NCI-H2171 (cell line): ENCODE measurements at places on chromosomes 11 and 22.

DNA sequence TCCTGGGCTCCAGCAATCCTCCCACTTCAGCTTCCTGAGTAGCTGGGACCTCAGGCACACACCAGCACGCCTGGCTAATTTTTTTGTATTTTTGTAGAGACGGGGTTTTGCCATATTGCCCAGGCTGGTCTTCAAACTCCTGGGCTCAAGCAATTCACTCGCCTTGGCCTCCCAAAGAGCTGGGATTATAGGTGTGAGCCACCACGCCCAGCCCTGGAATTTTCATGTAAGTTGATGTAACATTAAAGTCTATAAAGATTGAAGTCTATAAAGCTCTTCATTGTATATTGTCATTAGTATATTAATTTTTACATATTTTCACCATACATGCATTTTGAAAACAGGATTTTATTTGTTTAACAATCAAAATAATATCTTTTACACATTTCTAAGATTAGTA is 12.5 kb upstream of the DDX17 start:
- no peak for DNase-seq

DNA sequence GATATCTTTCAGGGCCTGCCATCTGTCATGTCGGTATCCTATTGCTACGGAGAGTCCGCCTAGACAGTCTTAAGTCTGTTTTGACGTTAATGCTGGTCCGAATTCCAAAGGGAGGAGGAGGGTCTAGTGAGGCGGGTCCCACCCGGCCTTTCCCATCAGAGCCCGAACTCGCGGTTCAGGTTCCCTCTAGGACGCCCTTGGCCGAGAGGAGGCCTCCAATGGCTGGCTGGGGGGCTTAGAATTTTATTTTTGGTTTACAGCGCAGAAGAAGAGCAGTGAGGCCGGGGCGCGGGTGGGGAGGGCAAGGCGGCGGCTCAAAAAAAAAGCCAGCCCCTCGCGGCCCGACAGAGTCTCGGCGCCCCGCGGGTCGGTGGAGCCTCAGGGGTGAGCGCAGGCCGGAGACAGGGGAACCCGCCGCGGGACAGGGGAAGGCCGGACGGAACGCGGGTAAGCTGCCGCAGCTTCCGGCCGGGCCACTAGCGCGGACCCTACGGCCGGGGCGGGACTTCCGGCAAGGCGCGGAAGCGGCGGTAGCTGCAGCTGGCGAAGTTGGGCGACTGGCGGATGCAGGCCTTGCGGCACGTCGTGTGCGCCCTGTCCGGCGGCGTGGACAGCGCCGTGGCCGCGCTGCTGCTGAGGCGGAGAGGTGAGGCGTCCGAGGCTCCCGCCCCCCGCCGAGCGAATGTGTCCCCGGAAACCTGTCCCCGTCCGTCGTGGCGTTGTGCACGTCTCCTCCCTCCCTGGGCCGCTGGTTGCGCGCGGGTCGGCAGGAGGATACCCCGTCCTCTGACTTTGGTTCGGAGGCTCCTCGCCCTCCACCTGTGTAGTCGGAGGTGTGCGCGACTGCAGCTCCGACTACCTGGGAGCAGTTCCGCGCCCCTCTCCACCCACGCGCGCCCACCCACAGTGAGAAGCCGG is at the start of gene TRMU:
Gene TRMU, plus strand, starts transcription at position 514 of the 918 bp plus-strand sequence. Its CDS starts 51 bp downstream, at position 565.
- peak; percentile 84 for DNase-seq

GRCh38 chr11:86124251-86125233 is 55.7 kb upstream of the PICALM start:
- no peak for DNase-seq

DNA sequence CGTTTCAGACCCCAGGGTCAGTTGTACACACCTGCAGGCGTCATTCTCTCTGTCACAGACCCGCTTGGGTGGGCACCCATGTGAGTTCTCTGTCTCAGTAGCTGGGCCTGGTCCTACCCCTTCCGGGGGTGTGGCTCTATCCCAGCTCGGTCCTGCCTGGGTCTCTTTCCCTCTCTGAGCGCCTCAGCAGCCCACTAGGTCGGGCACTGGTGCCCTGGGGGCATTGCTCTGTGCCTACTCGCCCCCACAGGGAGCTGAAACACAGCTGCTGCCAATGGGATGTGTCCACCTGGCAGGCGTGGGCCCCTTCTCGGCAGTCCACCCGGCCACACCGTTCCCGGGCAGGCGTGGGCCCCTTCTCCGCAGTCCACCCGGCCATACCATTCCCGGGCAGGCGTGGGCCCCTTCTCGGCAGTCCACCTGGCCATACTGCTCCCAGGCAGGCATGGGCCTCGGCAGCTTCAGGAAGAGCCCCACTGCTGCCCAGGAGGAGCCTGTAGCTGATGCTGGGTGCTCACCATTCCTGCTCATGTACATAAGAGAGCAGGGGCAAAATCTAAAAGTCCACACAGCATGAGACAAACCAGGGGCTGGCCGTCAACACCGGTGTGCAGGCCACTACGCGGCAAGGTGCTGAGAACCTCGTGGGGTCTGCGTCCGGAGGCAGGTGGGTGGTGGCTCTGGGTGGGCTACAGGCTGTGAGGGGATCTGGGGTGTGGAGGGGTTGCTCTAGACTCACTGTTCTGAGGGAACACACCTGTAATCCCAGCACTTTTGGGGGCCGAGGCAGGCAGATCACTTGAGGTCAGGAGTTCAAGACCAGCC is 12.3 kb downstream of the MLC1 start:
- DNase-seq: no peak

GRCh38 chr11:116276051-116277044 is 496.4 kb downstream of the BUD13 start:
- peak; percentile 60 for DNase-seq

- DNase-seq: peak; percentile 5
Observed at GRCh38 chr11:124762105-124762623, at the start of gene ESAM. Gene ESAM, minus strand, starts transcription at chr11:124762290. Its CDS starts 136 bp downstream, at chr11:124762154.

DNA sequence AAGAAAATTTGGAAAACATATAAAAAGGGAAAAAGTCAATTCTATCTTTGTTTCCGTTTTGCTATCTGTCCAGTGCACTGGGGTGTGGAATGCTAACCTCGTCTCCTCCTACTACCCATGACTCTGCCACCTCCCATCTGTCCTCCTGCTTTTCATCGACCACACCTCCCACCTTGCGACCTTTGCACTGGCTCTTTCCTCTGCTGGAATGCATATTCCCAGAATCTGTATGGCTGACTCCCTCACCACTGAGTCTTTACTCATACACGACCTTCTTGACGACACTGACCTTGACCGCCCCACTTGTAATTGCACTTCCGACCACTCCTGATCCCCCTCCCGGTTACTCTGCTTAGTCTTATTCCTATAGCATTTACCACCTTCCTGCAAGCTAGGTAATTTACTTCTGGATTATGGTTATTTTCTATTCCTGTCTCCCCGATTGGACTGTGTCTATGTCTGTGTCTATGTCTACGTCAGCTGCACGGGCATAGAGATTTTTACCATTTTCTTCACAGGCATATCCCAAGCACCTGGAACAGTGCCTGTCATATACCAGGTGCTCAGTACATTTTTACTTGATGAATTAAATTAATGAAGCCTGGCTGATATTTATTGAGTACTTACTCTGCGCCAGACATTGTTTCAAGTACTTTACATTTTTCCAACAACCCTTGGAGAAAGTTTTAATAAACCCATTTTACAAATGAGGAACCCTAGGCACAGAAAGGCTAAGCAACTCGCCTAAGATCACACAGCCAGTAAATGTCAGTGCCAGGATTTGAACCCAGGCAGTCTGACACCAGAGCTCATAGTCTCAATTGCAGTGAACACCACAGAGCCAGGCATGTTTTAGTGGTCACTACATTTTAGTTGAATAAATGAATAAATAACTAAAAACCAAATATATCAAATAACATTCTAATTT is 89.3 kb upstream of the SLC22A12 start:
- no peak for DNase-seq

DNA sequence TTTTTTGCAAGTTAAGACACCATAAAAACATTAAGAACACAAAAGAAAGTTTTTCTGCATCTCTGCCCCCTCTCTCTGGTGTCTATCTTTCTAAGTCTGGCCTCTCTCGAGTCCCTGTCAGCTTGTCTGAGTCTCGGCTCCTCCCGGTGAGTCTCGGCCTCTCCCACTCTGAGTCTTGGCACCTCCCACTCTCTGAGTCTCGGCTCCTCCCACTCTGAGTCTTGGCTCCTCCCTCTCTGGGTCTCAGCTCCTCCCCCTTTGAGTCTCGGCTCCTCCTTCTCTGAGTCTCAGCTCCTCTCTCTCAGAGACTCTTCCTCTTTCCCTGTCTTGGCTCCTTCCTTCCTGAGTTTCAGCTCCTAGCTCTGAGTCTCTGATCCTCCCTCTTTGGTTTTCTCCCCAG is 72.5 kb upstream of the AMPD3 start:
- no peak for DNase-seq

DNA sequence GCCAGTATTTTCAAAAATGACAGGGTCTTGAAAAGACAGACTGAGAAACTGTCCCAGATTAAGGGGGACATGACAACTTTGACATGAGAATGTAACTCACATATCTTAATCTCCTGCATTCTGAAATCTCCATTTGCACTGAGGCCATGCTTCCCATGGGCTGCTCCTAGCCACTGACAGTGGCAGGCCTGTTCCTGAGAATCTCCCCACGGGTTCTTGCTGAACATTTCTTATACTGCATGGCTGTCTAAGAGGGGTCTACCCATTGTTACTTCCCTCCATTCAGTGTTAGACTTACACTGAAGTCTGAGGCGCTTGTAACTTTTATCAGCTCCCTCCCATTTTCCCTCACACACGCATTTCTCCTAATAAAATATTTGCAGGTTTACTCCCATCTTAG is 1.5 kb downstream of the CEP295 start:
- DNase-seq: no peak

- no peak for DNase-seq
Observed at GRCh38 chr11:64343767-64344559, 4.0 kb downstream of the CCDC88B start.

DNA sequence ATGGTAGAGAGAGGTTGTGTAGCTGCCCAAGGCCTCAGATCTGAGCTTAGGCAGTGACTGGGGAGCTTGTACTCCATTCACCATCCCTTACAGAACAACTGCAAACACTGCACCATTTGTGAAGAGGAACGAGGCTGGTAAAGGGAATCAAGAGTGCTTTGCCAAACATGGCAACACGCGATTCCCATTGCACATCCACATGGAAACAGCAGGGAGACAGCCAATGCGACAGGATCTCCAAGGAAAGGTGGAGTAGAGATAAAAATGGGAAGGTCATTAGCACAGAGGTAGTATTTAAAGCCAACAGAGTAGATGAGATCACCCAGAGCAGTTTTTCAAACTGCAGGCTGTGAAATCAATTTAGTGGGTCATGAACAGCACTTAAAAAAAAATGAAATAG is 42.0 kb downstream of the TCF20 start:
- DNase-seq: no peak

- no peak for DNase-seq
Observed at GRCh38 chr11:5581014-5581413, 337 bp downstream of the OR52B6 start.

- DNase-seq: no peak
Observed at GRCh38 chr11:83511646-83512045, 225.5 kb upstream of the CCDC90B start.

- DNase-seq: no peak
Observed at GRCh38 chr11:46309814-46310259, 32.4 kb downstream of the CREB3L1 start.

- peak; percentile 62 for DNase-seq
Observed at GRCh38 chr11:111422494-111423249, 43.6 kb upstream of the POU2AF1 start.

DNA sequence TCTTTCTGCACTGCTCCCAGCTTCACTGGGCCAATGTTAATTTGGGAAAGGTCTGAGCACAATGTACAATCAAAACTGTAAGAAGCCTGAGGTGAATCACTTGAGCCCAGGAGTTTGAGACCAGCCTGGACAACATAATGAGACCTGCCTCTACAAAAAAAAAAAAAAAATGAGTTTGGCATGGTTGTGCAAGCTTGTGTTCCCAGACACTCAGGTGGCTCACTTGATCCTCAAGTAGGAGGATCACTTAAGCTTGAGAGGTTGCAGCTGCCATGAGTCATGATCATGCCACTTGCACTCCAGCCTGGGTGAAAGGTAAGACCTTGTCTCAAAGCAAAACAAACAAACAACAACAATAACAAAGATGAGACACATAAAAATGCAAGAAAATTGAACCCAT is 38.6 kb upstream of the SC5D start:
- DNase-seq: no peak

- no peak for DNase-seq
Observed at GRCh38 chr11:75272391-75272790, 31.8 kb downstream of the TPBGL start.

GRCh38 chr11:124793466-124794278 is 6.5 kb downstream of the MSANTD2 start:
- DNase-seq: no peak

- no peak for DNase-seq
Observed at GRCh38 chr22:37267135-37267587, 15.1 kb upstream of the CYTH4 start.

DNA sequence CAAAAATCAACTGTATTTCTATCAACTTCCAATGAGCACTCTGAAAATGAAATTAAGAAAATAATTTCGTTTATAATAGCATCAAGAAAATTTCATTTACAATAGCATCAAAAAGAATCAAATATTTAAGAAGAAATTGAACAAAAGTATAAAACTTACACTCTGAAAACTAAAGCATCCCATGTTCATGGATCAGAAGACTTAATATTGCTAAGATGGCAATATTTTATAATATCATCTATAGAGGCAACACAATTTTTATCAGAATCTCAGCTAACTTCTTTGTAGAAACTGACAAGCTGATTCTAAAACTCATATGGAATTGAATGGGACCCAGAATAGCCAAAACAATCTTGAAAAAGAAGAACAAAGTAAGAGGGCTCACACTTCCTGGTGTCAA is 19.9 kb downstream of the NUP160 start:
- DNase-seq: no peak

- DNase-seq: peak; percentile 77
Observed at GRCh38 chr11:97893612-97894011, 1127.1 kb upstream of the CNTN5 start.

- no peak for DNase-seq
Observed at GRCh38 chr11:86335131-86335767, 33.2 kb downstream of the HIKESHI start.

DNA sequence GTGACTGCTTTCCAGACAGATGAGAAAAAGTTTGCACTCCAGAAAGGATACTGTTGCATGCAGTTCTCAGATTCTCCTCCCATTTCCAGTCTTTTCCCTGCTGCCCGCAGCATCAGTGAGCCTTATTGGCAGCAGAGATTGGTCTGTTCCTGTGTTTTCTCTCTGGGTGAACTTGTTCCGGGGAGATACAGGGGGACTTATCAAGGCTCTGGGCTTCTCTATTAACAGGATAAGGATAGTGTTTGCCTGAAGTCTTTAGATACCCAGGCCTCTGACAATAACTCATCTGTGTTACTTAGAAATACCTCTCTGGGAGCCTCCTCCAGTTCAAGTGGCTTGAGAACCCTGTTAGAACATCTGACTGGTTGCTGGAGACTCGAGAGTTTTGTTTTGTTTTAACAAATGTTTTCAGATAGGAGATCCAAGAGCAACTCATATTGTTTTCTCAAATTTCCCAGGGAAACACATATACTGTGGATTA is 154.7 kb downstream of the BLID start:
- no peak for DNase-seq
